DND-41 (cell line): ENCODE measurements at places on chromosomes 11 and 22.

GRCh38 chr22:30949934-30950660 is 18.5 kb downstream of the MORC2 start:
- no peak for DNase-seq

GRCh38 chr22:39765661-39766060 is 127.9 kb downstream of the ENTHD1 start:
- no peak for DNase-seq

- DNase-seq, result no peak
These were observed 33.9 kb downstream of the ANO1 start for GRCh38 chr11:70112017-70112434.

DNA sequence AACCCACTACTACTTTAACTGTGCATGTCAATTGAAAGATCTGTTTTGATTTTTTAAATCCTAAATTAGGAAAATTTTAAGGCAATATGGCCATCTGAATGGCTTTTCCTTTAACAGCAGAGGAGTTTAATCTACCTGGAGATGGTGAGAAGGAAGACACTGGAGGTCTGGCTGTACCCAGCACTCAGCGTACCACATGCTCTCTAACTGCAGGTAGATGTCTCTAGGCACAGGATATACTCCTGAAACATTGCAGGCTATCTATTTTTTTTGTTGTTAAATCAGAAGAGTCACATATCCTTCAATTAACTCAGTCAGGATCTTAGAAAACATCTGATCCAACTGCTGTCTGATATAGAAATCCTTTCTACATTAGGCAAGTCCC is 17.3 kb upstream of the CASTOR1 start:
- no peak for DNase-seq

- DNase-seq, result no peak
These were observed 12.3 kb upstream of the ASPHD2 start for GRCh38 chr22:26416670-26417276.

DNA sequence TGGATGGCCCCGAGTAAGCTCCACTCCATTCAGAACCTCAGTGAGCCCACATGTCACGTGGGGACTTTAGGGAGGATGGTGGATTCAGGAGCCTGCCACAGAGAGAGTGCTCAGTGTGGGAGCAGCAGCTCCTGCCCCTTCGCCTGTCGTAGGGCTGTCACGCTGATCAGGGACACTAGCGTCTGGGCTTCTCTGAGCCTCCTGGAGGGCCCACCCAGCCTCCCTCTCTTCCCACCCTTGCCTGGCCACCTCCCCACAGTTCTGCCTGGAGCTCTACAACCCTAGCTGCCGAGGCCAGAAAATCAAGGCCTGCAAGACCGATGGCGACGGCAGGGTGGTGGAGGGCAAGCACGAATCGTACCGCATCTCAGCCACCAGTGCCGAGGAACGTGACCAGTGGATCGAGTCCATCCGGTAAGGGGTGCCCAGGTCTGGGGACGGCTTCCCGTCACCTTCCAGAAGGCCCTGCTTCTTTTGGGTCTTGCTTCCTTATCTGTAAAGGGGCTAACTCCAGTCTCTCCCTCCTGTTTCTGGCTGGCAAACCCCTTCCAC is 29.5 kb downstream of the CYTH4 start:
- no peak for DNase-seq

GRCh38 chr11:71117311-71117710 is 135.1 kb downstream of the SHANK2 start:
- DNase-seq, result no peak

GRCh38 chr11:17570034-17570433 is 23.0 kb downstream of the OTOG start:
- DNase-seq, result no peak

- no peak for DNase-seq
These were observed 24.4 kb upstream of the IGSF9B start for GRCh38 chr11:133981156-133981555.

DNA sequence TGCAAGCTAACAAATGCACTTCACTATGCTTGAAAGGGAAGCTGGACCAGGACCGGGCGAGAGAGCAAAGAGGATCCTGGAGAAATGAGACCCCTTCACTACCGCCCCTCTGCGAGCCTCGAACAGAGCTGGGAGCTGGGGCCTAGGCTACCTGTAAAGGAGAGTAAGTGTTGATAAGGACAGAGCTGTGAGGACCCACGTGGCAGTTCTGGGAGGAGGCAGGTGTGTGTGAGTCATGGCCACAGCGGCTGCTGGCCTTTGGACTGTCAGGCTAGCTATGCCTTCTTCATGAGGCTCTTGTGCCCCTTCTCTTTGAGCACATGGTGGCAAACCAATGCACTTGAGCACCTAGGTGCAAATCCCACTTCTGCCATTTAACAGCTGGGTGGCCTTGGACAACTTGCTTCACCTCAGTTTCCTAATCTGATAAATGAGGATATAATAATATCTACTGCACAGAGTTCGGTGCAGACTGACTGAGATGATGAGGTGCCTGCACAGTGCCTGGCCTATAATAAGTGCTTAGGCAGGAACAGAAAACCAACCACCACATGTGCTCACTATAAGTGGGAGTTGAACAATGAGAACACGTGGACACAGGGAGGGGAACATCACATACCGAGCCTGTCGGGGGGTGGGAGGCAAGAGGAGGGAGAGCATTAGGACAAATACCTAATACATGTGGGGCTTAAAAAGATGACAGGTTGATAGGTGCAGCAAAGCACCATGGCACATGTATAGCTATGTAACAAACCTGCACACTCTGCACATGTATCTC is 35.3 kb upstream of the KCNJ11 start:
- peak; percentile 57 for DNase-seq

DNA sequence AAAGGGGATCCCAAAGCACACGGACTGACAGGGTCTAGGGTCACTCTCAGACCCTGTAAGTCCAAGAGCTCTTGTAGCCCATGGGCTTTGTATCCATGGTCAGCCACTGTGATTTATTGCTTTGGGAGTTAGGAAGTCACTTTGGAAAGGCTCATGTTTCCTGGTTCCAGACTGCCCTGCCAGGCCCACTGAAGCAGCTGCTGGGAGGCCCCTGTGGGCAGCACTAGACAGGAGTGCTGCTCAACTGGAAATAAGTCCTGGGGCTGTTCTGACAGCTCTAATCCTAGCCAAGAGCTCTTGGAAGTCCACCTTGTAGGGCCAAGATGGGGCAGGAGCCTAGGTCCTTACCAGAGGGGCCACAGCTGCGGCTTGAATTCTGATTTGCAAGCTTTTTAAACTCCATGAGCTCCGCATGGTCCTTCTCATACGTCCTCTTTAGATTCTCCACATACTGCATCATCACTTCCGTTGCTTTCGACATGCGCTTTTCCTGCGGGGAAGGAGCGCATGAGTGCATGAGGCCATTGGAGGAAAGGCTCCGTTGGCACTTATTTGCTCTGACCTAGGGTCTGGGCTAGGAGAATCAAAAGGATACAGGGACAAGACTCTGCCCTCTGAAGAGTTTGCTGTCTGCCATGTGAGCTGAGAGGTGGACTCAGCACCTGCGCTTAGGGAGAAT is 32.2 kb upstream of the LYVE1 start:
- DNase-seq, result no peak

DNA sequence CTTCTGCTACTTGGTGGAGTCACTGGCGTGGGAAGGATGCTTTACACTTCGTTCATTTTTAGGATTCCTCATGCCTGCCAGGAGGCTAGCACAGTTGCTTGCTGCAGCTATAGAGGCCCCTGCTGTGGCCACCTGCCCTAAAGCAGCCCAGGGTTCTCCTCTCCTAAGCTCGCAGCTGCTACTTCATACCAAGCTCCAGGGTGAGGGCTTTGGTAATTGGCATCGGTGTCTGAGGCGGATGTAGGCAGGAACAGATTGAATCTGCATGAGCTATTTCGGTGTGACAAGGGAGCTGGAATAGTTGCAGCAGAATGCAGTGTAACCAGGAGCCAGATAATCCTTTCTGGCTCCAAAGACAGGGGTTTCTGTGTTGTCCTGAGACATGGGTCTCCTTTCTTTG is 133.1 kb downstream of the MICAL2 start:
- no peak for DNase-seq

DNA sequence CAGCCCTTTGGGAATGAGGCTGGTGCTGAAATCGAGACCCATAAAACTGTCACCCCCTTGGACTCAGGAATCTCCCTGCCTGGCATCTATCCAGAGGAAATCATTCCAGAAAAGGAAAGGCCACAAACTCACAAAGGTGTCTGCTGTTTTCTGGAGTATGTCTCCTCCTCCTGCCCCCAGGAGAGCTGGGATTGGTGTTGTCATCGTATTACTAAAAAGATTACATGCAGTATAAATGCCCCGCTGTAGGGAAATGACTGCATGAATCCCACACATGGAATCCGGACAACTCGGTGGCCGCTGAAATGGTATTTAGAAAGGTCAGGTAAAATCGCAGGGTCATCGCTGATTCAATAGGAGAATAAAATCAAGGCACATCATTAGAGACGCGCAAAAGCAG is 18.9 kb upstream of the RFPL3 start:
- DNase-seq, result no peak

DNA sequence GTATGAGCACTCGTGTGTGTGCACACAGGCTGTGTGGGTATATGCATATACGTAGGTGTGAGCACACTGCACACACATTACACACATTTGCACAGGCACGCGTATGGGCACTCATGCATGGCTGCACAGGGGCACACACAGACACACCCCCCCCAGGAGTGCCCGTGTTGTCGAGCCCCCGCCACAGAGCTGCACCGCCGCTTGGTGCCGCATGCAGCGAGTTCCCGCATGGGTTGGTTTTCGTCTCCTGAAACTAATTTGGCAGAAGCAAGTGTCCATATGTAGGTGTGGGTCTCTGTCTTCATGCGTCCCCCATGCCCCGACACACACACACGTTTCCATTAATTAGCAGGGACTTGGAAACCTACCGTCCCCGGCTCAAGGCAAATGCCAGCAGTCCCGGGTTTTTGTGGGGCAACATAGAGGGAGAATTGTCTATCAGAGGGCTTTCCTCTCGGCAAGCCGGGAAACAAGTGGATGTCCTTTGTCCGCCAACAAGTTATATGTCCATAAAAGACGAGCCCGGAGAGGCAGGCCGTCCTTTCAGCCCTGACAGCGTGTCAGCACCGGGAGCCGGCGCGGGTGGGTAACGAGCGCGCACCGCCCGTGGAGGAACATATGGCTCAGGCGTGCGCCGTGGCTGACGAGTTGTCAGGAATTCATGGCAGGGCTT is 1291.7 kb downstream of the BRD1 start:
- no peak for DNase-seq

- no peak for DNase-seq
These were observed 30.8 kb upstream of the TCF20 start for GRCh38 chr22:42301077-42301741.

- no peak for DNase-seq
These were observed 108.4 kb downstream of the FAT3 start for GRCh38 chr11:92332986-92333385.

- no peak for DNase-seq
These were observed 113.8 kb upstream of the THY1 start for GRCh38 chr11:119536801-119537200.

- no peak for DNase-seq
These were observed 566.2 kb downstream of the TBC1D22A start for GRCh38 chr22:47328550-47329243.

DNA sequence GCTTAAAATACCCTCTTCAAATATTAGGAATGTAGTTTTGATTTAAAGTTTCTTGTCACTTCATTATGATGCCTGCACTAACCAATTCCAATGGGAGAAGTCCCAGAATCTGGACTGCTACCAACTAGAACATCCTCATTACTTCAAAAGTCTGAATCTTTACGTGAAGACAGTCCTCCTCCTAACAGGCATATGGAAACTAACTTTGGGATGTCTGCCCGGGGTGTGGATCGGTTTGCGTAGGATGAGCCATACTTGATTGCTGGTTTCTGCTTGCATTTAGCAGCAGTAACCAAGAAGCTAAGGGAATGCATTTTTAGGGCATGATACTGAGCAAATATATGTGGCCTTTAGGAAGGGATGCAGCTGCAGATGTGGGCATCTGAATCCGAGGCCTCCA is 177.1 kb downstream of the LRRC4C start:
- DNase-seq, result no peak
